ENCODE measurements at places on chromosomes 5 and 9. TPM values are rescaled to one million over a fixed set of nuclear protein-coding genes. Genes with fewer than 3 reads are reported as not detected.
A peak's percentile ranks its signal among the peaks of the same experiment; 100 is the strongest.

Gene DDX4
- total RNA-seq = not detected

Gene ITGA2
- total RNA-seq = 0.62 TPM

Gene CCDC192
- not detected for total RNA-seq

Gene KCNV2
- not detected for total RNA-seq

Gene ARL14EPL
- not detected for total RNA-seq

Gene FOXI1
- total RNA-seq = not detected

Gene CKMT2
- total RNA-seq = 0.40 TPM

Gene GFPT2
- 1.6 TPM for total RNA-seq

Gene OTP
- total RNA-seq = not detected

Gene PDE4D
- total RNA-seq = 81.1 TPM

Gene TRIM7
- 3.0 TPM for total RNA-seq

Gene GRXCR2
- not detected for total RNA-seq

Gene C9
- 0.44 TPM for total RNA-seq

GRCh38 chr5:42989190-42989589 is 50.9 kb downstream of the ANXA2R start:
- no peak for DNase-seq

GRCh38 chr5:113176196-113176595 is 199.6 kb downstream of the DCP2 start:
- DNase-seq = no peak

DNA sequence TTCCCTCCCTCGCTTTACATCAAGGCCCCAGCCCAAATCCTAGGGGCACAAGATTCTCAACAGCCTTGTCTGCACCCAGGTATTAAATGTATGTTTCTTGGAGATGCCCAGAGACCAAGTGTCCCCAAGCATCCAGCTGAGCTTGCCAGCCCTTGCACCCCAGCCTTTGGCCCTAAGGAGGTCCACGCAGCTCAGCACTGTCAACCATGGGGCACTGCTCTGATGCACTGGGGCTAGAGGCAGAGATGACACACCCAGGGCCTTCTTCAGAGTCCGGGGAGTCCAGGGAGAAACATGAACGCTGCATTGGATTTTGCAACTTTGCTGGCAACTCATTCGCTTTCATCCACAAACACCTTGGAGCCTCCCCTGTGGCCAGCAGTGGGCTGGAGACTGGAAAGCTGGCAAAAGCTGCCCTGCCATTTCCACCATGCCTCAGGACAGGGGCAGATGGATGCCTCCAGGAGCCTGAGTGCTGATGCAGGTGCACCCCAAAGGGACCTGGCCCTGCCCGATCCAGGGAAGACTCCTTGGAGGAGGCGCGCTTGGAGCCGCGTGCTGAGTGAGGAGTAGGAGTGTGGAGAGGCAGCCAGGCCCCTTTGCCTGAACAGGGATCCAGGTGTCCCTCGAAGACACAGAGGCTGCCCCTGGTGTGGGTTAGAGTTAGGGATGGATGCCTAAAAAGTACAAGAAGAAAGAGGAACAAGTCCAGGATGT is 19.3 kb downstream of the PAEP start:
- no peak for DNase-seq

GRCh38 chr5:74019923-74020322 is 393.9 kb downstream of the ARHGEF28 start:
- DNase-seq = no peak

GRCh38 chr9:995192-995591 is 18.7 kb downstream of the DMRT3 start:
- DNase-seq = no peak

GRCh38 chr9:70111042-70111602 is 67.5 kb downstream of the MAMDC2 start:
- DNase-seq = peak; percentile 14

- no peak for DNase-seq
Observed at GRCh38 chr5:136108180-136108611, 24.4 kb upstream of the SMAD5 start.

DNA sequence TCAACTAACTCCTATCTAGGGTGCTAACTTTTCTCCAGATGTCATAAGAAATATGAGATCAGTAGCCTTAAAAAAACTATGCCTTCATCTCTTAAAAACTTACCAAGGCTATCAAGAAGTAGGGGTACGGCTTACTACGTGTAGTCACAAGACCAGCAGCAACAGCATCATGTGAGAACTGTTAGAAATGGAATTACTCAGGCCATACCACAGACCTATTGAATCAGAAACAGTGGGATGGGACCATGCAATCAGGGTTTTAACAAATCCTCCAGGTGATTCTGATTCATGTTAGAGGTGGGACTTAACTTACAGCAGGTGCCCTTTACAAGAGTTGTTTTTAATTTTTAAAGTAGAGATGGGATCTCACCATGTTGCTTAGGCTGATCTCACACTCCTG is 4.6 kb downstream of the IFNE start:
- DNase-seq = no peak

DNA sequence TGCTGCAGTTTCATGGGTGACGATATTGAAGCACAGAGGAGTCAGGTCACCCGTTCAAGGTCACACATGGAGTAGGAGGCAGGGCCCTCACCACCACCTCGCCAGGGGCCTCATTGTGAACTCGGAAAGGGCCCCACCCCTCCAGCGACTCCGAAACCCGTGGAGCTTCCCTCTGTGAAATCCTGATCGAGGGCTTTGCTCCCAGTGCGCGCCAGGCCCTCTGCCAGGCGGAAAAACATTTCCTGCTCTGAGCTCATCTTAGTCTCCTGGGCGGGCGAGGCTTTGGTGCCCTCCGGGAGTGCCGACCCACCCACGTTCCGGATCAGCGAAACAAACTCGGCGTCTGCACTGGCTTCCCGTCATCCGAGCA is 75.0 kb upstream of the FCN1 start:
- no peak for DNase-seq

- DNase-seq = no peak
Observed at GRCh38 chr9:33166231-33167083, 679 bp downstream of the B4GALT1 start.

DNA sequence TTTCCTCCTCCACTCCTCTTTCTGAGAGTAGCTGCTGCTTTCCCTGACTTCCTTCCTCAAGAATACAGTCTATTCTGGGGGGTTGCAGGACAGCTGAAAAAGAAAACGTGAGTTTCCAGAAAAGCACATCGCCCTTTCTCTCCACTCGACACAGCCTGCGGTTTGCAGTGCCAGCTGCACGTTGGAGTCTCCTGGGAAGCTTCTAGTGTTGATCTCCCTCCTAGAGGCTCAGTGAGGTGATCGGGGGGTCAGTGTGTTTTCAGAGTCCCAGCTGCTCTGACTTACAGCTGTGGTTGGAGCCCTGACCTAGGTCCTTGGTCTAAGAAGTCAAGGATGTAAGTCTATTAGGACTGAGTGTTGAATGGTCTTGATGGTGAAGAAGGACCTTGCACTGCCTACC is 25.0 kb upstream of the SUSD3 start:
- DNase-seq = no peak

- no peak for DNase-seq
Observed at GRCh38 chr9:116928884-116929283, 241.8 kb downstream of the TRIM32 start.

DNA sequence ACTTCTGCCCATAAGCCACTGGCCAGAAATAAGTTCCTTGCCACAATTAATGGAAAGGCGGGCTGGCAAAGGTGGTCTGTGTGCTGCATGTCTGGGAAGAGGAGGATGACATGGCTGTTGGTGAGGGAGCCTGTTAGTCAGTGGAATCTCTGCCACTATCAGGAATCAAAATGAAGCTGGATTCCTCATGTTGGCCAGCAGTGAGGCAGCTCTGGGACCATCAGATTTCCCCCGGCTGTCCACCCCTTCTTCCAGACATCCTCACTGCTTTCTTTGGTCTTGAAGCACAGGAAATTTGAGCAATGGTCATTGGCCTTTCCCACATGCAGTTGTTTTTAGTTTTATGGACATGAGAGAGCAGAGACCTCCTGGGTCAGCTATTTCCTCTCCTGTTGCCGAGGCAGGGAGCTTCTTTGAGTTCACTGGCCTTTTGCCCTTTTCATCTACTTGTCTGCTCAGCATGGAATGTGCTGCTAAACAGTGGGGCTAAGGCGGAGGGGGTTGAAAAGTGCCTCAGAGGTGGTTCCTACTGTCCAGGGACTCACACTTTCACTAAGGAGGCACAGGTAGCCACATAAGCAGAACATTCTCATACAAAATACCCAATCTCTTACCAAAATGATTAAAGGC is 34.8 kb upstream of the NEURL1B start:
- DNase-seq = no peak

DNA sequence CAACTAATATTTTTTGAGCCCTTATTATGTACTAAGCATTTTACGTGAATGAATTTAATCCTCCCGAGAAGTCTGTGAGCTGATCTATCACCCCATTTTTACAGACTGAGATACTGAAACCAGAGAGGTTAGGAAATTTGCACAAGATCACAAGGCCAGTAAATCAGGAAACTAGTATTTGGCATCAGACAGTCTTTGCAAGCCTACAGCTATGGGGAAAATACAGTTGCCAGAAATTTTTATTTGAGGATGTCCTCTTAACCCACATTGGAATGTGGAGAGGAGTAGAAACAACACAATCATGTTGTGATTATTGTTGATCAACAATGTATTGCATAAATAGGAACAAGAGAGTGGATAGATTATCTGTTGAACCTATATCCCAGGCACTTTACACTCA is 2.3 kb upstream of the SLC46A2 start:
- no peak for DNase-seq

DNA sequence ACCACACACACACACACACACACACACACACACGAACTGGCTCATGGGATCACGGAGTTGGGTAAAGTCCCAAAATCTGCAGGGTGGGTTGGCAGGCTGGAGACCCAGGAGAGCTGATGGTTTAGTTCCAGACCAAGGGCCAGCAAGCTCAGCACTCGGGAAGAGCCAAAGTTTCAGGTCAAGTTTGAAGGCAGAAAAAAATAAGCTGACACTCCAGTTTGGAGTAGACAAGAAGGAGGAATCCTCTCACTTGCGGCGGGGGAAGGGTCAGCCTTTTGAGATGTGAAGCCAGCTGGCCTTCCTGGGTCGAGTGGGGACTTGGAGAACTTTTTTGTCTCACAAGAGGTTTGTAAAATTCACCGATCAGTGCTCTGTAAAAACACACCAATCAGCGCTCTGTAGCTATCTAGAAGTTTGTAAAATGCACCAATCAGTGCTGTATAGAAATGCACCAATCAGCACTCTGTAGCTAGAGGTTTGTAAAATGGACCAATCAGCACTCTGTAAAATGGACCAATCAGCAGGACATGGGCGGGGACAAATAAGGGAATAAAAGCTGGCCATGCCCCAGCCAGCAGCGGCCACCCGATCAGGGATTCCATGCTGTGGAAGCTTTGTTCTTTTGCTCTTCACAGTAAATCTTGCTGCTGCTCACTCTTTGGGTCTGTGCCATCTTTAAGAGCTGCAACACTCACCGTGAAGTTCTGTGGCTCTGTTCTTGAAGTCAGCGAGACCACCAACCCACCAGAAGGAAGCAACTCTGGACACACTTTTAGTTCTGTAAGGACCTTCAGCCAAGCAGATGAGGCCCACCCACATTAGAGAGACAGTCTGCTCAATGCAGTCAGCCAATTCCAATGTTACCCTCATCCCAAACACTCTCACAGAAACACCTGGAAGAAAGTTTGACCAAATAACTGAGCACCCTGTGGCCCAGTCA is 37.8 kb upstream of the UNC5A start:
- no peak for DNase-seq

GRCh38 chr9:126419475-126419874 is 92.8 kb downstream of the MVB12B start:
- DNase-seq = no peak

DNA sequence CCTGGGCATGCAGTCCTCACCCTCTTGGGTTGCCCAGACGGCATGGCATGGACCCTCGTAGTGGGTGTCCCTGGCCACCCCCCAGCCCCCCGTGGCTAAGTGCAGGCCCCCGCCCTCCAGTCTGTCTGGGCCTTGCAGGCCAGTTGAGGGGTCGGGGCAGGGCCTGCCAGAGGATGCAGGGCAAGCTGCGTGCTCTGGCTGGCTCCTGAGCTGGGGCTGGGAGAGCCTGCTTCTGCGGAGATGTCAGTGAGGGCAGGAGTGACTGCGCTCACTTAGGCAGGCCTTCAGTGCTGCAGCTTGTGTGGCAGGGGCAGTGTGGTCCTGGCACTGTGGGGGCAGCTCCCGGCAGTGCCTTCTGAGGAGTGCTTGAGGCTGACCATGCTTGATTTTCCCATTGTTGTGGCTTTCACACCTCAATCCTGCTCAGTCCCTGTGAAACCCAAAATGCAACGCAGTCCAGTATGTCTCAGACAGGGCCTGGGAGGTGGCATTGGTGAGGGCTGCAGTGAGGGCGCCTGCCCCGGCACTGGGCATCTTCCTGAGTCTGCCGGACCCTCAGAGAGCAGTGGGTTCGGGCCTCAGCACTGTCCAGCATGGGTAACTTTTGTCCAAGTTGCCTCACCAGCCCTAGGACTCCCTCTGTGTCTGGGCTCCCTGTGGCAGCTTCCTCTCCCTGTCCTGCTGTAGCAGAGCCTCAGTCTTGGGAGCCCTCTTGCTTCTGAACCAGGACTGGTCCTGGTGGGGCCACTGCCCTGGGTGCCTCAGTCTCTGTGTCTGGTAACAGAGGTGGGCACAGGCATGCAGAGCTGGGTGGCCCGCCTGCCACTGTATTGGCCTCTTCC is 93.0 kb downstream of the PHF2 start:
- DNase-seq = no peak

DNA sequence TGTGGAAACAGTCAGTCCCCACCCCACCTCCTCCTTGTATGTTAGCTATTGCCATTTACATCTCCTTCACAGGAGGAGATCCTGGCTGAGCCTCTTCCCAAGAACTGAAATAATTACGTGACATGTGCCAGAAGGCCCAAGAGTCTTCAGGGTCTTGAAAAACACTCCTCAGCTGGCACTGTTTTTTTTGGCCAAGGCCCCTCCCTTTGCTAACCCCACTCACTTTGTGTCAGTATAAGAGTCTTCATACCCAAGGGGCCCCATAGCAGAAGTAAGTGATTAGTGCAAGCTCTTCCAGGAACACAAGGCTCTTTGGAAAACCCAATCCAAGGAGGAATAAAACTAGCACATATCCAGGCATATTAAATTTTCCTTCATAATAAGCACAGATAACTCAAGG is 5.7 kb upstream of the LARP1 start:
- DNase-seq = no peak

DNA sequence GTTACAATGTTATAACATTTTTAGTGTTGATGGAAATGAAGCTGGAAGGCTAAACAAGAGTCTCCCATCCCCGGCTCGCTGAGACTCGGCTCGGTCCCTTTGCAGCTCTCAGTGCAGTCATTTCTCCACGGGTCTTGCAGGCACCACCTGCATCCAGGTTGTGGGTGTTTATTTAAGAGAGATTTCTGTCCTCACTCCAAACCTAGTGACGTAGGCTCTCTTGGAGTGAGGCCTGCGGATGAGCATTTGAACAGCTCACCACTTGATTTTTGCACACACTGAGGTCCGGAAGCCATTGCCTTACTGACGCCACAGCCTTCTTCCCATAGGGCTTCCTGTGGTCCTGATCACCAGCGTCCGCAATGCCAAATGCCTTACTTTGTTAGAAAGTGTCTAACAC is 197.7 kb upstream of the OTULINL start:
- no peak for DNase-seq

- DNase-seq = no peak
Observed at GRCh38 chr9:136484153-136485048, 1.6 kb upstream of the SEC16A start.

- no peak for DNase-seq
Observed at GRCh38 chr9:74681906-74682305, 184.8 kb downstream of the RORB start.
